ENCODE measurements at places on chromosomes 7 and 10.

GRCh38 chr10:103244666-103245271, 918 bp upstream of the RPEL1 start:
- peak; percentile 33 for DNase-seq

DNA sequence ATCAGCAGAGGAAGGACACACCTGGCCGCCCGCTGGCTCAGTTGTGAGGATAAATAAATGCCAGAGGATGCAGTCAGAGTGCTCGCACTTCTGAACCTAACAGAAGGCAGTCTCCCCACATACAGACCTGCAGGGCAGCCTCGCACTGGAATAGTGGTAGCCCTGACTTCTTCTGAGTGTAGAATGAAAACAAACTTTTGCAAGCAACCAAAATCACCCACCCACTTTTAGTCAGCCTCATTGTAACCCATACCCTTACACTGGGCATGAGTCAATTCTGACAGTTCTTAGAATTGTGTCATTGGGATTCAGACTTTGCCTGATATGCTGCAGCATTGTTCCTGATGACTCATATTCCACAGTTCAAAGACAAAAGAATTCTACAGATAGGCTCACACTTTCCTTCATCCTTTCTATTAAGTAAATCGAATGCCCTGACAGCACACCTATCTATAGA, 167.0 kb upstream of the CDK1 start:
- DNase-seq = peak; percentile 2

- DNase-seq = no peak
These were observed 162.6 kb upstream of the GDF10 start for GRCh38 chr10:47137311-47137851.

DNA sequence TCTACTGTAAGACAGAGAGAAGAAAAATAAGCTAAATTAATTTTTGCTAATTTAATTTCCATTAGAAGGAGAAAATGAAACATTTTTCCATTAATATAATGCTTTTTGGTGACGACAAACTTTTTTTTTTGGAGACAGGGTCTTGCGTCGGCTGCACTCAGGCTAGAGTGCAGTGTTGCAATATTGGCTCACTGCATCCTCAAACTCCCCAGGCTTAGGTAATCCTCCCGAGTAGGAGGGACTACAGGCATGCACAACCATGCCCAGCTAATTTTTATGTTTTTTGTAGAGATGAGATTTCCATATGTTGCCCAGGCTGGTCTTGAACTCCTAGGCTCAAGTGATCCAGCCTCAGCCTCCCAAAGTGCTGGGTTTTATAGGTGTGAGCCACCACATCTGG, 229.8 kb upstream of the LRRN3 start:
- no peak for DNase-seq

GRCh38 chr7:139842401-139843210, 13.5 kb downstream of the TBXAS1 start:
- DNase-seq = no peak

DNA sequence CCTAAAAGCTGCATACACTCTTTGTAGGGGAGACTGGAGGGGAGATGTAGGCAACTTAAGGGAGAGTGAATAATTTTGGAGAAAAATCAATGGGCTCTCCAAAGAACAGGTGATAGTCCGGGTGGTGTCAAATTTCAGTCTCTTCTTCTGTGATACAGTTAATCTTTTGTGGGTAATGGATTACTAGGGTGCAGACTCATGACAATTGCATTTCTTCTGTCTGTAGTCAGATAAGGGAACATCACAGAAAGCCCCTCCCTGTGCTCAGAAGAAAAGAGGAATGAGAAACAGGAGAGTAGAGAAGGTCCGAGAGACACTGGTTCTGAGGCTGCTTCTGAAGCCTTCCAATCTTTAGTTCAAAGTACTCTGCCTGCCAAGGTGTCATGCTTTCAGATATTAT, 1140.7 kb upstream of the LRRN3 start:
- DNase-seq = no peak

DNA sequence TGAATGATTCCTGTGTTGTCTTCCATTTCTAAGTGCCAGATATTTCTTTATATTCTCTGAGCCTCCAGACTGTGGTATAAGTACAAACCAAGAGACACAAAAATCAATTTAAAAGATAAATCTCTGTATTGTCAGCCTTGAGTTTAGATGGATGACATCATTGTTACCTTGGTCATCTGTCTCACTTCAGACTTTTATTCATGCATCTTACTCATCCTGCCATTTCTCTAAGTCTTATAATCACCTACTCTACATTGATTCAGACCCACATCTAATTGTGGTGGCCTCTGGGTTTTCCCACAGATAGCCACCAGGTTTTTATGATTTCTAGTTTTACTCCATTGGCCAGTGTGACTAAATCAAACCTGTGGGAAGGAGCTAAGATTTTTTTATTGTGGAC, 26.8 kb upstream of the HDAC9 start:
- DNase-seq = no peak

GRCh38 chr7:105216786-105217185, 171.9 kb downstream of the SRPK2 start:
- DNase-seq = no peak

DNA sequence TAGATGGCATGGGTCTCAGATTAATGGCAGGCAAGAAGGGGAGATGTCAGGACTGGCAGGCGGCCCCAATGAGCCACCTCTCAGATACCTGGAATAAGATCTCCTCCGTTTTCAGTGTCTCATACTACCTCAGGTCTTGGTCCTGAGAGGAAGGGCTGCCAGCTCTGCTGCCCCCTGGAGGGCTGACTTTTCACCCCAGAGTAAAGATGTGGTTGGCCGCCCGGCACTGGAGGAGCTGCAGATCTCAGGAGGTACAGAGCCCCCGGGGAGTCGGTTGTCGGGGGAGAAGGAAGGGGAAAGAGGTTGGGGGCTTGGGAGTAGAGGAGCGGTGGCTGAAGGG, 642 bp upstream of the COL13A1 start:
- no peak for DNase-seq

DNA sequence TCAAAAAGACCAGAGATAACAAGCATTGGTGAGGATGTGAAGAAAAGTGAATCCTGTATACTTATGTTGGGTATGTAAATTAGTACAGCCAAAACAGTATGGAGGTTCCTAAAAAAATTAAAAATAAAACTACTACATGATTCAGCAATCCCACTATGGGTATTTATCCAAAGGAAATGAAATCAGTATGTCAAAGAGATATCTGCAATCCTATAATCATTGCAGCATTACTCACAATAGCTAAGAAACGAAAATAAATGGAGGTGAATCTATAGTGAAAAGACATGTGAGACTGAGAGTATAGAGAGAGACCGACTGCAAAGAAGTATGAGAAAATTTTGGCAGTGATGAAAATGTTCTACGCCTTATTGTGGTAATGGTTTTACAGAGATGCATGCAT, 139.2 kb upstream of the TMEM168 start:
- DNase-seq = no peak

DNA sequence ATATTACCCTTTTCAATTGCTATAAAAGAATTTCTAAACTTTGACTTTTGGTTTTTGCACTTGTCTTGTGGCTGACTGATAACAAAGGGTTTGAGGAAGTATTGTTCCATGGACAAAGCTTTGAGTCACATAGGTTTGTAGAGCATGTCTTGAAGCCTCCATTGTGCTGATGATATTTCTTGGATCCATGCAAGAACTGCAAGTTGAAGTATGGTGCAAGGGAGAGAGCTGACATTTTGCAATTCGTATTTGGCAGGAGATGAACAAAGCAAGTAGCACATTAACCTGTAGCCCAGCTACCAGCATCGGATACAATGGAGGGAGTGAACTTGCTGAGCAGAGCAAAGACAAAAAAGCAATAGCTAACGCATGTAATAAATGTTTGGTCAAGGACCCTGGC, 23.4 kb downstream of the MGAM2 start:
- DNase-seq = no peak

GRCh38 chr7:74320645-74321221, 31.5 kb downstream of the CLIP2 start:
- no peak for DNase-seq

DNA sequence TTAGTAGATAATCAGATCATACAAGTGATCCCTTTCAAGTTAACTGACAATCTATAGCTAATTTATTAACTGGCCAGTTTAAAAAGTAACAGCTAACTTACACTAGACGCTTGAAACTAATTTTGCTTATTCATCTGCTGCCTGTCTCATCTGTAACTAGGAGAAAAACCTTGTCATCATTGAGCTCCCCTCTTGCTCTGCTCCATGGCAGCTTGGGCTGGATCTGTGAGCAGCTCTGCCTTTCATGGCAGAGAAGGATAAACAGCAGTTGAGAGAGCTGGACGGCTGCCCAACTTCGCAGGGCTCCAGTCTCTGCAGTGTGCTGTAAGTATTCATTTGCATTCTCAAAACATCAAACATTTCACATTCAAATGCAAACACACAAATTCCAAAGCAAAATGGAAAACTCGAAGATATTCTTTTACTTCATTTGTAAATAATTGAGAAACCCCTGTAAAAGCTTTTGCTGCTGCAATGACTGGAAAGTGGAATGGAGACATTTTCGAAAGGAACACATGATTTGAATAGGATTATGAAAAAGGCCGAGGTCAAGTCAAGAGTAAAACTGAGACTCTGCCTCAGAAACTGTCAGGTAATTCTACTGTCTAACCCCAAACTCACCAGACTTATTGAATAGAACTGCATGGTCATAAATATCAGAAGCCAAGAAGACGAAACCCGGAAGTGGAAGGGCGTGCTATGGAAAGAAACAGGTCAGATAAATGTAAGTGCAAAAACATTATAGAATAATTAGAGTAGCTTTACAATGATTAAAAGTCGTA, 17.6 kb downstream of the SLC35B4 start:
- no peak for DNase-seq

GRCh38 chr7:42097752-42098151, 139.3 kb downstream of the GLI3 start:
- DNase-seq = no peak

- DNase-seq = no peak
These were observed 108.2 kb downstream of the PIP4K2A start for GRCh38 chr10:22606164-22606614.

DNA sequence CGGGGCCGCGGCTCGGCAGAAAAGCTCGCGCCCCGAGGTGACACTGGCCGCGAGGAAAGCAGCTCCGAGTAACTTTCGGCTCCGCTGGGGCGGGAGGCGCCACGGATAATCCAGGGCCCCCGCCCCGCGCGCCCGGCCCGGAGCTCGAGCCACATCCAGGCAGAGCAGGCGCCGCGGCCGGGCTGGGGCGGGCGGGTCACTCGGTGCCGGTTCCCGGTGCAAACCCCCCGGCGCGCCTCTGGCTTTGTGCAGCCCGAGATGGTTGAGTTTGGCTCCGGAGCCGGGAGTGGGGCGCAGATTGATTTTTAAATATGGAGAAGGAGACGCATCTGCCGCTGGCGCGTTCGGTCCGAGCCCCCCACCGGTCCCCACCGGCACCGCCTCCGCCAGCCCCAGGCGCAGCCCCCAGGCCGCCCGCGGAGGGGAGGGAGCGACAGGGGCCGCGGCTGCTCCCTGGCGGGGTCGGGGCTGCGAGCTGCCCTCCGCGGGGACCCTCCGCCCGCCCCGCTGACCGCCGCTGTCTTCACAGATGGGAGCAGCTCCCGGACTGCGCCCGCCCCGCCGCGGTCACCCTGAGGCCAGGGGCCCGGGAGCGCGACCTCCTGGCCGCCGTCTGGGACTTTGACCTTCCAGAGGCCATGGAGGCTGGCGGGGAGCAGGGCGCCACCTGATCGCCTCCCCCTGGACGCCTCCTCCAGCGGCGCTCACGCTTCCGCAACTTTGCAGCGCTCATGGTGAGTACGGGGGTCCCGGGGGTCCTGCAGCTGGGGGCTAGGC, 643 bp downstream of the ADGRA1 start:
- no peak for DNase-seq

- DNase-seq = no peak
These were observed 35.6 kb upstream of the CHCHD3 start for GRCh38 chr7:133117452-133117851.

- DNase-seq = no peak
These were observed 264.0 kb upstream of the CDC14C start for GRCh38 chr7:48660306-48660870.

GRCh38 chr10:132404169-132404880, 7.3 kb downstream of the PWWP2B start:
- no peak for DNase-seq

DNA sequence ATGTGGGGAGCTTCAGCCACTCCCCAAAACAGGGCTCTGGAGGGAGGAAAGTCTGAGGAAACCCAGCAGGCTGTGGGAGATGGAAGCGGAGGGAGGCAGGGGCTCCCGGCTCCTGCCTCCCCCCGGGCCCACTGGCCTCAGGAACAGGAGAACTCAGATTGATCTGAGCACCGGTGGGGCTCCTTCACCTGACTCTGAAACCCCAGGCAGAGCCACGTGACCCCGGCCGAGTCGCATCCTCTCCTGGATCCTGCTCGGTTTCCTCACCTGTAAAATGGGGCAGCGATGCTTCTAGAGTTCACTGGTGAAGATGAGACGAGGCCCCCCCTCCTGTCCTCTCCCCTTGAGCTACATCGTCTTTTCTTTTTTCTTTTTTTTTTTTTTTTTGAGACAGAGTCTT, 33.6 kb downstream of the TCERG1L start:
- no peak for DNase-seq

Data from activated T-helper 9 cell treated with anti-CD3 and anti-CD28 coated beads, Interleukin-2, amount 50 U/mL, for 16 hours (primary cell).